NCI-H2081 (cell line): ENCODE measurements at places on chromosomes 4 and X.

DNA sequence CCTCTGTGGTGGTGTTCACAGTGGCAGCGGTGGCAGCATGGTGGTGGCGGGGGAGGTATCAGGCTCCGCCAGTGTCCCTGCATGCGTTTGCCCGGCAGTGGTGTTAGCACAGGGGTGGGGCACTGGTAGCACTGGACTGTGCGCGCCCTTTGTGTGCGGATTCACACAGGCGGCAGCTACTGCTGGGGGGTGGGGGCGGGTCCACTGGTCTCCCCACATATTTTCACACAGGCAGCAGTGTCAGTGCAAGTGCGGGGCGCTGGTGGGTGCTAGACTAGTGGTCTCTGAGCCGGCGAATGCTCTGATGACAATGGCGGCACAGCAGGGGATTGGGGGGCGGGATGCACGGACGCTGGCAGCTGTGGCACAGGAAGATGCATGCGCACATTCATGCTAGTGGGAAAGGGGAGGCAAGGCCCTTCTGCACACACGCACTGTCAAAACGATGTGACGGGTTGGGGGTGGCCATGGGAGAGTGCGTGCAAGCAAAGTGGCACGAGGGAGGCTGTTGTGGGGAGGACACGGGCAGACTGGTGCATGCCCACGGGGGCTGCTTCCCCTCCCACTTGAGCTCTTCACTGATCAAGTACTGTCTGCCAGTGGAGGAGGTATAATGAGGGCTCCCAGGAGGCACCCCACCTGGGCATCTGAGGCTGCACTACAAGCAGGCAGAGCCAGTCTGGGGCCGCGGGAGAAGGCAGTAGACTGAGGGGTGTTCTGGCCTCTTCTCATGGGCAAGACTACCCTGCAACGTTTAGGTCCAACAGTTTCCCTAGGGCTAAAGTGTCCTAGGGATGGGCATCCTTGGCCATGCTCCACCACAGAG, 53.0 kb downstream of the POF1B start:
- no peak for DNase-seq

GRCh38 chrX:267771-268261, 13.4 kb upstream of the PLCXD1 start:
- DNase-seq = no peak

DNA sequence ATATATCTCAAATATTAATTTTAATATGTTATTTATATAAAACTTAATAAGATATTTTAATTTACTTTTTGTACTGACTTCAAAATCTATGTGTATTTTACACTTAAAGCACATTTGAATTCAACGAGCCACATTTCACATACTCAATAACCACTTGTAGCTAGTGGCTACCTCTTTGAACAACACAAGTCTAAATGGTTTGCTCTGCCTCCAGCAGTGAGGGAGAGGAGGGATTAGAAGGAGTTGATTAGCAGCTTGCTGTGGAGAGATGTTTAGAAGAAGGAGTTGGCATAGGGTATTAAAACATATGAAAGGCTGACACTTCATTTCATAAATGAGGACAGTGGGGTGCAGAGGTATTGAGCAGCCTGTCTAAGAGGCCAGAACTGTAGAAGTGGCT, 124.0 kb downstream of the ARHGAP24 start:
- DNase-seq = no peak

DNA sequence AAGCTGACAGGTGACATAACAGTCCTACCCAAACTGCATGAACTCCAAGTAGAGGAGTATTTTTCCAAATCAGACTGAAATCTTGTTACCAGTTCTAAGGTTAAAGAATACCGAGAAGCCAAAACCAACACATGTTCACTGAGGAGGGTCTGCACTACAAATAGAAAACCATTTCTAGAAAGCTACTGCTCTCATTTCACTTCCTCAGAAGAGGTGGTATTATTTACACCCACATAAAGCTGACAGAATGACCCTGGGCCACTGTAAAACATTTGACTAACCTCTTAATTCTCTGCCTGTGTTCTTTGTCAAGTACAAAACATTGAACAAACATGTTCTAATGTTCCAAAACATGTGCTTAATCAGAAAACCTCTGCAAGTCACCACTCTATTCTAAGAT, 95.8 kb downstream of the IQCM start:
- DNase-seq = no peak

GRCh38 chr4:36224972-36225903, 19.1 kb downstream of the ARAP2 start:
- no peak for DNase-seq

- DNase-seq = no peak
Observed at GRCh38 chr4:113349430-113349829, 300.0 kb downstream of the ANK2 start.

DNA sequence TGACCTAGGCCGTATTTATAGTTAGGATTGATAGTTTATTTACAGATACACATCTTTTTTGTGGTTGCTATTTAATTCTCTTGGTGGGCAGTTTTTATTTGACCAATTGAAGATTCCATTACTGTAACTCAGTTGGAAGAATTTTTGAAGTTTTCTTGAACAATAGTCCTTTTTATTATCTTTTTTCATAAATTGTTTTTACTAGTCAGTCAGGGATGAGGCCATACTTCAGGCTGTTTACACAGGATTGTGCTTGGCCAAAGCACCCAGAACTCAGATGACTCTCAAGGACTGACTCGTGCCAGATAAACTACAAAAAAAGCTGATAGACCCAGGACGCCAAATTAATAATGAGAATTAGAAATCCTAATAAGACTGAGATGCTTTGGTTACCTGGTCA, 7.0 kb downstream of the HERC3 start:
- no peak for DNase-seq

- DNase-seq = peak; percentile 67
Observed at GRCh38 chrX:104270916-104271512, 16.3 kb upstream of the ESX1 start.

GRCh38 chr4:8818063-8818881, 53.4 kb downstream of the HMX1 start:
- DNase-seq = no peak

GRCh38 chr4:148271166-148271565, 171.0 kb downstream of the NR3C2 start:
- no peak for DNase-seq

GRCh38 chrX:110678591-110678990, 117.0 kb downstream of the CHRDL1 start:
- no peak for DNase-seq

DNA sequence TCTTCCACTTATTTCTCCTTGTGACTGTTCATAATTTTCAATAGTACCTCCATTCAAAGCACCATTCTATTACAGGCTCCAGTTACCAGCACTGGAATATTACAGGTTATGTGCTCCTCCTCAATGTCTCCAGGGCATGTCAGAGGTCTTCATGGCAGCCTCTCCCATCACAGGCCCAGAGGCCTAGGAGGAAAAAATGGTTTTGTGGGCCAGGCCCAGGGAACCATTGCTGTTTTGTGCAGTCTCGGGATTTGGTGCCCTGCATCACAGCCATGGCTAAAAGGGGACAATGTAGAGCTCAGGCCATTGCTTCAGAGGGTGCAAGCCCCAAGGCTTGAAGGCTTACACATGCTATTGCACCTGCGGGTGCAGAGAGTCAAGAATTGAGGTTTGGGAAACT, 7.2 kb upstream of the PNMA3 start:
- DNase-seq = no peak

- peak; percentile 44 for DNase-seq
Observed at GRCh38 chrX:154378059-154378798, 866 bp upstream of the EMD start.

DNA sequence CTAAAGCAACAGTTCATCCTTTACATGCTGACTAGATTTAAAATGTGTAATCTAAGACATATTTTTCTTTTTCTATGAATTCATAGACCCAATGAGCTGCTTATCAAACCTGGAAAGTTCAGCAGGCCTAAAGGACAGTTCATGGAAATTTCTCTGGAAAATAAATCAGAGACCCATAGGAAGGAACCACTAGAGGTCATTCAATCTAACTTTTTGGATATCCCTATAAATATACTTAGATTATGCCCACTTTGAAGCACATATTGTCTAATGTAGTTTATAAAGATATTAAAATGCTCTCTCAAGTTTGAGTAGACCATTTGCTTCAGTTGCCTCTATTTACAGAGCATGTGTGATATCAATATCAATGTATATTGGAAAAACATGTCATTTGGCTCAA, 473.0 kb downstream of the FAT4 start:
- no peak for DNase-seq

- no peak for DNase-seq
Observed at GRCh38 chr4:71156616-71157015, 163.2 kb downstream of the DCK start.

GRCh38 chr4:8215001-8215427, 15.9 kb downstream of the SH3TC1 start:
- peak; percentile 53 for DNase-seq

GRCh38 chr4:74413265-74413664, 31.7 kb upstream of the AREG start:
- no peak for DNase-seq

GRCh38 chr4:18735740-18736268, 714.2 kb upstream of the LCORL start:
- DNase-seq = no peak

DNA sequence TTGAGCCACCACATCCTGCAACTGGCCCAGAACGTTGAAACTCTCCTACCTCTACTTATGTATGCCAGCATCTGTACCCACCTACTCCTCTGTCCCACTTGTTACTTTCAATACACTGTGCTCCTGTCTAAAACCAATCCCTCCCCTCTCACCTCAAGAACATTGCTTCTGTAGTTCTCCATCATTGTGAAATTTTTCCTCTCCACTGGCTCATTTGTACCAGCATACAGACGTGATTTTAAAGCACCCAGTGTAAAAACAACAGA, 25.5 kb upstream of the USO1 start:
- no peak for DNase-seq

DNA sequence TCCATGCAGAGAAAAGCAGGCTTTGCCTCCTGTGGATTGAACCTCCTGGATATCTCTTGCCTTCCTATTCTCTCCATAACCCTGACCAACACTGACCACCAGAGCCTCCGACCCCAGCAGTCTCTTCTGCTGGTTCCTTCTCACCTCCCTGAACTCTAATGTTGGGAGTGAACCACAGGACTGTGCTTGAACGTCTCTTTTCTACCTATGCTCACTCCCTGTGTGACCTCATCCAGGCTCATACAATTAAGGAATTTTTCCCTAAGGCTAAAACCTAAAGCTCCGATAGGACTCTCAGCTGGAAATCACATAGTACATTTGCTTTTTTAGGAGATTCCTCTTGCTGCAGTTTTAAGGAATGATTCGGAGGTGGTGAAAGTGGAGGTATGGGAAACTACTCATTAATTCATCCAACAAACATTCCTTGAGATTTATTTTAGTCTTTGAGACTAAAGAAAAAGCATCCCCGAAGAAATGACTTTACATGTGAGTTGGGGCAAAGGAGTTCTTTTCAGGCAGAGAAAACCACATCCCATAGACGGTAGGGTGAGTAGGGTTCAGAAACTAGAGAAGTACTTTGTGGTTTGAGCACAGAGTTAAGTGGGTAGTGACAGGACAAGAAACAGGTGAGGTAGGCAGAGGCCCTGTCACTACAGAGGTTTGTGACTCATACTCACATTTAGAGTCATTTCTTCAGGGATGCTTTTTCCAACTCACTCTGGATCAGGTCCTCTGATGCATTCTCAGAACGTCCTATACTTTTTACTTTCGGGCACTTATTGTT, 30.8 kb downstream of the NDNF start:
- no peak for DNase-seq

DNA sequence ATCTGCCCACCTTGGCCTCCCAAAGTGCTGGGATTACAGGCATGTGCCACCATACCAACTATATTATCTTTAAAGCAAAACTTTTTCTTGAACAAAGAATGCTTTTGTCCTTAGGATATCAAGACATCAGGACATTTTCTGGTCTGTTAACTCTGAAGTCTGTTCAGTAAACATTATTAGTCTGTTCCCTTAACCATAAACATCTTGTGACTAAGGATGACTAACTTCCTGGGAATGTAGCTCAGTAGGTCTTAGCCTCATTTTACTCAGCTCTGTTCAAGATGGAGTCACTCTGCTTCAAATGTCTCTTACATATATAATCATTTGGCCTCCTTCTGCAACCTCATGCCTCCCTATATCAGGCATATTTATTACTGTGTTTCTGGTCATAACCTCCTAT, 122.9 kb downstream of the UBE2NL start:
- DNase-seq = no peak

GRCh38 chr4:180637616-180638015, 1605.6 kb upstream of the TENM3 start:
- DNase-seq = no peak

- no peak for DNase-seq
Observed at GRCh38 chr4:22385611-22386011, 130.3 kb downstream of the ADGRA3 start.

GRCh38 chrX:130857207-130857606, 45.8 kb downstream of the ENOX2 start:
- no peak for DNase-seq

GRCh38 chrX:65686236-65686635, 18.8 kb downstream of the MSN start:
- no peak for DNase-seq
